Activated CD4-positive, alpha-beta memory T cell treated with anti-CD3 and anti-CD28 coated beads for 36 hours (primary cell): ENCODE measurements at places on chromosomes 12 and 14.

DNA sequence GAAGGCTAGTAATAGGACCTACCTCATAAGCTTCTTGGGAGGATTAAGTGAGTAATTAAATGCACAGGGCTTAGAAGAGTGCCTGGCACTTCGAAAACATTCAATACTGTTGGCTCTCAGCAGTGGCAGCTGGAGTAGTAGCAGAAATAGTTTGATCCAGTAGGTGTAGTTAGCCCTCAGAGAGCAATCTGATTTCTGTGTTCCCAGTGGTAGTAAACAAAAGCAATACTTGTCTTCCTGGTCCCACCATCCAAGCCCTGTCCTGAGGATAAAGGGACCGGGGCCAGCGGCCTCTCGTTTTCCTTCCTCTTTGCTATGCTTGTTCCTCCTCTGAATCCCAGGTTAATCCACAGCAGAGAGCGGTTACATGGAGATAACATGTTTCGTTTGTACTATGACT, 131.6 kb downstream of the SAMD4A start:
- no peak for DNase-seq

GRCh38 chr12:3219233-3219632, 142.1 kb downstream of the TSPAN9 start:
- no peak for DNase-seq

DNA sequence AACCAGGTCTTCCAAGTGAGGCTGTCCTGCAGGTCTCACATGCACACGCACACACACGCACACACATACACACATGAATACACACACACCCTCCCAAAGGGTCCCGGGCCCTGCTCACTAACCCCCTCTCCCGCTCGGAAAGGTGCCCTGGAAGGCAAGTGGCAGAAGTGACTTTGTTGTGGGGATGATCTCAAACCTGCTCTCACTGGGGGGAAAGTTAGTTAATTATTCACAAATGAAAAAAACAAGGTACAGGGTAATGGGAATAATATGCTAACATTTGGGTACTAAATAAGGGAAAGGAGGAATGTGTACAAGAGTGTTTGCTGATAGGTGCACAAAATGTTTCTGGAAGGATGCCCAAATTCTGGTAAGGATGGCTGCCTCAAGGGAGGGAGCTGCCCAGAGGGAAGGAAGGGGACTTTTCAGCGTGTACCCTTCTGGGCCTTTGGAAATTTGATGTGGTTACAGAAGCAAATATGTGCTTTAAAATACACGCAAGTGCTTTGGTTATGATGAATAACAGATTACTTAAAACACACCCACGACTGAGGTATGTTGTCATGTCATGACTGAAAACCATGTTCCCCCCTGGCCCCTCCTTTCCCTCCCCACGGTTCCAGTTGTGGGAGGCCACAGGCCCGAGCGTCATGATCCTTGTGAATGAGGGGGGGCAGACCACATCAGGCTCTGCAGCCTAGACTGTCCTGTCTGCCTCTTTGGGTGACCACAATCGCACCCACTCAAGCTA, 43.3 kb upstream of the PLEKHG6 start:
- DNase-seq = peak; percentile 87

DNA sequence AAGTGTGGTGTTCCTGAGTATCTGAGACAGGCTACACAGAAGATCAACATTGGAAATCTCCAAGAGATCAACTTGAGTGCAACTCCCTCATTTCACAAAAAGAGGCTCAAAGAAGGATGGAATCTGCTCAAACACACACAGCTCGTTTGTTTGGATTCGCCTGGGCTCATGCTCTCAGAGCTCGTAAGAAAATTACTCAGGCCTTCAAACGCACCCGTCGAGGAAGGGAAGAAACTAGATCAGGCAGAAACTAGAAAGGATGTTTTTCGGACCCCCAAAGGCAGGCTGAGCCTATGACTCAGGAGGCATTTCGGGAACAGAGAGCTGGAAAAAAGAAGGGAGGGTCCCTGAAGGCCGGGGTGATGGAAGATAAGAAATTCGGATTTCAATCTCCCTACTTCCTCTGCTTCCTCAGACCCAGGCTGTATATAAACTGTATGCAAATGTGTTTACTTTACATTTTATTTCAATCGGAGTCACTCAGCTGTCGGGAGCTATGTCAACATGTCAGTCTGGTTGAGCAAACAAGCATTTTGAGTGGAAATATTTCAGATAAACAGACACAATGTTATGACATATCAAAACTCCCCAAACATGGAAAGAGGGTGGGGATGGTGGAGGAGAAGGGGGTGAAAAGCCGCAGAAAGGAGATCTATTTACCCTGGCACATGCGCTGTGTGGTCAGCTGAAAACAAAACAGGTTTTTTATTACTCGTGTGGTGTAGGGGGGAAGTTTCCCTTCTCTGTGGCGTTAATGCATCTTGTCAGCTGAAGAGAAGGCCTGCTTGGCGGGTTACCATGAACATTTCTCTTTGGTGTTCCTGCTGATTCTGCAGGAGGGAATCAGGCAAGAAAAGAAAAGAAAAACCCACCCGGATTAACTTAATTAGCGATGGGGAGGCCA, 129.1 kb upstream of the TBX3 start:
- DNase-seq = no peak

DNA sequence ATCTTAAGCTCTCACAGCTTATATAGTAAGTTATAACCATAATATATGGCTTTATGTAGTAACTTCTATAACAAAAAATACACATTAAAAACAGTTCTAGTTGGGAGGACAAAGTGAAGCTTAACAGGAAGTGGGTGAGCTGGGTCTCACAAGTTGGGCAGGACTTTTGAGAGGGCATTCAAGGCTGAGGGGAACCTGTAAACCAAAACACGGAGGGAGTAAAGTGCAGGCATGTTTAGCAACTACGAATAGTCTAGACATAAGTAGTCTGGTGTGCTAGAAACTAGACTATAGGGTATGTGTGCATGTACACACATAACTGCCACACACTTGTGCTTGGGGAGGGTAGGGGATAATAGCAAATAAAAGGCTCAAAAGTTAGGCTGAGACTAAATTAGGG, 14.2 kb upstream of the NEK9 start:
- DNase-seq = no peak

DNA sequence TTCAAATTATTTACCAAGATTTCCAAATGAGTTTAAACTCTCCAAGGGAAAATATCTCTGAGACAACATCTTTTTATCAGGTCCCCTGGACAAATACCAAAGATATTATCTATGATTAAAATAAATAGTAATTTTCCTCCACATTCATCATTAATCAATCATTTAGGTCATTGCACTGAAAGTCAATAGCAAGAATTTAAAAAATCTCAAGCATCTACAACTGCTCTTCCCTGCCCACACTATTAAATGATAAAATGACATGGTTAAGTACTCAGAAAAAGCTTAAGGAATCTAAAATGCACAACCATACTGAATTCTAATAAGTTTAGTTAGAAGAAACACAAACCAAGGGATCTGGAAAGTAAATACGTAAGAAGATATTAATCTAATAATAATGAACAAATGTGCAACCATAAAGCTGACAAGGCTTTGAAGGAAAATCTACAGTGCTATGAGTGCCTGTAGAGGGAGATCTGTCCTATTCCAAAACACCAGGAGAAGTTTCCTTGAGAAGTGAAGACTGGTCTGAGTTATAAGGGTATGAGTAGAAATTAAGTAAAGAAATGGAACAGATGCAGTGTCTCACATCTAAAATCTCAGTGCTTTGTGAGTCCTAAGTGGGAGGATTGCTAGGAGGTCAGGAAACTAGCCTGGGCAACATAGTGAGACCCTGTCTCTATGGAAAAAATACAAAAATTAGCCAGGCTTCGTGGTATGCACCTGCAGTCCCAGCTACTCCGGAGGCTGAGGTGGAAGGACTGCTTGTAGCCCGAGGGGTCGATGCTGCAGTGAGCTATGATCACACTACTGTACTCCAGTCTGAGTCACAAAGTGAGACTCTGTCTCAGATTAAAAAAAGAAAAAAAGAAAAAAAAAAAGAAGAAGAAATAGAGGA, 19.2 kb downstream of the INTS13 start:
- no peak for DNase-seq

DNA sequence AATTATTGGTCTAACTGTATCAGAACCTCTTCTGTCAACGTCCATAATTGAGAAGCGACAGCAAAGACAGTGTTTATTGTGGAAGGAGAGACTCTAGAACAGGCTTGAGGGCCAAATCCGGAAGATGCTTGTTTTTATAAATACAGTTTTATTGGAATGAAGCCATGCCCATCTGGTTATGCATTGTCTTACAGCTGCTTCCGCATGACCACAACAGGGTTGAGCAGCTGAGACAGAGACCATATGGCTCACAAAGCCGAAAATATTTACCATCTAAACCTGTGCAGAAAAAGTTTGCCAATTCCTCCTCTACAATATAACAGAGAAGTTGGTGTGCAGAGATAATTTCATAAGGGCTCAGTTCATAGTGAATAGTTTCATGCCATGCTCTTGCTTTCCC, 24.5 kb downstream of the PRKAB1 start:
- no peak for DNase-seq

DNA sequence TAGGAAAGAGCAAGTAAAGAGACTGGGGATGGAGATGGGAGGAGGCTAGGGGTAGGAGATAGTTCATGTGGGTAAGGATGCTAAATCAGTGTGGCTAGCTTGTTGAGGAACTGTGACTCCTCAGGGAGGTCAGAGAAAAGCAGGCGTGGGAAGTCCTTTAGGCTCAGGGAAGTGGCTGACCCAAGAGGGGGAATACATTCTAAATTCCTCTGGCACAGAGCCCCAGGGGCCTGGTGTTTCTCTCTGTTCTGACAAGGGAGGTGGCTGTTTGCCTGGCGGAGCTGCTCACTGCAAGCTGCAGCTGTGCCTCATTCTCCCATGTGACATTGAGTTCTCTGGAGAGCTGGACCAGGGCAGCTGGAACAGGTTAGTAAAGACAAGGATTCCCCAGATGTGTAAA, 152.2 kb upstream of the SLC38A2 start:
- DNase-seq = no peak

DNA sequence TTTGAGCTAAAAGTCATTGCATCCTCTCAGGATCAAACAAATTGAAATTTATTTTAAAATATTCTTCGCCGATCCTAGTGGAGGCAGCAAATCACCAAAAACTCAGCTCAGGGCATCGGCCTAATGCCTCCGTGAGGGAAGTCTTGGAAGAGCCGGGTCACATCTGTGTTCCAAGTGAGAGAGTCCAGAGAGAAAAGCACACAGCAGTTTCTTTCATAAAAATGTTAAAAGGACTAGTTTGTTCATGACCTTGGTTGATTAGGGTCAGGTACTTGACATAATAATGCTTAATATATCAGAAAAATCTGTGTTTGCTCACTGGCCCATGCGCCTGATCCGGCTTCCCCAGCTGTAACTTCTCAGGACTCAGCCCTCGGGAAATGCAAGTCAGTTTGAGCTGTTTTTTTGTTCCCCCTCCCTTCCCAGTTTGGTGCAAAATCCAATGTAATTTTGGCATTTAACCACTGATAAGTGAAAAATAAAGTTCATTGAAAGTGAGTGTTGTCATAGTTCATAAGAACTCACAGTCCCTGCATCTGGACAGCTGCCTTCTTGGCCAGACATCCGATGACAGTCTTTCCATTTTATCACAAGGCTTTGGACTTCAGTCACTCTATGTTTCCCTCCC, 161.7 kb downstream of the CAND1 start:
- no peak for DNase-seq

DNA sequence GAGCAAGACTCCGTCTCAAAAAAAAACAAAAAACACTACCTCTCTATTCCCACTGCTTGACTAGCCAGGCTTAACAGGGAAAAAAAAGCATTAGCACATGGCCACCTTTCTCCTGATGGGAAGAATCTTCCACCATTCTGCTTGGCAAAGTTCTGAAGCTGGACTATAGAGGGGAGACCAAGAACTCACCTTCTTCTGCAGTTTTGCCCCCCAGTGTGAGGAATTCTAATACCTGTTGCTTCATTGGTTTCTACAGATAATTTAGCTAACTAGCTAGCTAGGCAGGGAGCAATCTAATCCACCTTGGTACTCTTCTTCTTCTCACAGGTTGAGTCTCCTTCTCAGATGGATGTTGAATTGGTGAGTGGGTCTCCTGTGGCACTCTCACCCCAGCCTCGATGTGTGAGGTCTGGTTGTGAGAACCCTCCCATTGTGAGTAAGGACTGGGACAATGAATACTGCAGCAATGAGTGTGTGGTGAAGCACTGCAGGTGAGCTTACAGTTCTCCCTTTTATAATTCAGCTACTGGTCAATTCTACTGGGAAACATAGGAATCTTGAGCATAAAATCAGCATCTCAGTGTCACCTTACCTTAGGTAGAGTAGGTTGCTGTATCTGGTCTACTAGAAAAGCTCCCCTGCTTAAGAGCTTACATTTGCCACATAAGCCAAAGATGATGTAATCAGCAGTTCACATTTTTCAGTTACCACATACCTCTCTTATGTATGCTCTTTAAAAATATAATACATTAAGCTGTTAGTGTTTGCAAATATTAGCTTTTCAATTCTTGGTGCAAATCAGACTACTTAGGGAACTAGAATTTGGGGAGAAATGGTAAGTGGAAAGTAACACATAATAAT, 16.0 kb downstream of the METTL3 start:
- no peak for DNase-seq

DNA sequence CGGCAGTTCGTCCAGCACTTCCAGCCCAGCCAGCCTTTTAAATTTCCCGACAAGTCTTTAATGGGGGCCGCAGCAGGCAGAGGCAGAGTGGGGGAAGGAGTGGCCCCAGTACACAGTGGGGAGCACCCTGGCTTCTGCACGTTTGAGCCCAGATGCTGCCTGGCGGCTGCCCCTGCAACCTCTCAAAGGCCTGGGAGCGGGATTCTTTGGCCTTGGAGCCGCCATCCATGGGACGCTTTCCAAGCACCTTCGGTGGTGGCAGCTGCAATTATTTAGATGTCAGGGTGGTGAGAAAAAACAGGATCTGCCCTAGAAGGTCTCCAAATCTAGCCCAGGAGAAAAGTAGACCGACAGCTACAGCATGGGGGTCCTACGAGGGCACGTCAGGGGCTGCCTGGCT, 46.0 kb downstream of the FAM222A start:
- DNase-seq = peak; percentile 2

- peak; percentile 77 for DNase-seq
These were observed 18.8 kb downstream of the BCL11B start for GRCh38 chr14:99252940-99253868.

DNA sequence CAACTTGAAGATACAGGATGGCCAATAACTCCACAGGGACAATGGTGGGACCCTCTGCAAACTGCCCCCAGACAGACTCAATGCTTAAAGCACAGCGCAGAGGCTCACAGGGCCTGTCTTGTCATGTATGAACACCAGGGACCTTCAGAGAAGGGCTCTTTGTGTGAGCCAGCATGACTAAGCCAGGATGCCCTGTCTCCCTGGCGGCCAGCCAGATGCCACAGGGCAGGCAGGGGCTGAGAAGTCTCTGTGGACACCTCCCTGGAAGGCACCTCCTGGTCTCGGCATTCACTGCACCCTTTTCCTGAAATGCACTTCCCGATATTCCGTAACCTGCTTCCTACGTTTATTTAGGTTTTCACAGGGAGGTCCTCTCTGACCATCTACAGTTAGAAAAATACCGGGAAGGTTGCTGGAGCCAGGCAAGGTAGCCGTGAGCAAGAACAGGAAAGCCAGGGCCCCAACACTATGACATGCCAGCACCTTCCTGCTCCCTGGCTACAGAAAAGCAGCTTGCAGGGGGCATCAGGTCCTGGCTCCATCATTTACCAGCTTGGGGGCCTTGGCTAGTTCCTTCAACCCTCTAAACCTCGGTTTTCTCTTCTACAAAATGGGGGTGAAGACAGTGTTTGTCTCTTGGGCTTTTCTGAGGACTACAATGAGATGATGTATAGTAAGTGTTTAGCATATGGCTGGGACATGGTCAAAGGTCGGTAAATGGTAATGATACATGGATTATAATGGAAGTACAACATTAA, 65.0 kb downstream of the PITPNM2 start:
- peak; percentile 47 for DNase-seq
